ENCODE measurements at places on chromosomes 16 and 17.

DNA sequence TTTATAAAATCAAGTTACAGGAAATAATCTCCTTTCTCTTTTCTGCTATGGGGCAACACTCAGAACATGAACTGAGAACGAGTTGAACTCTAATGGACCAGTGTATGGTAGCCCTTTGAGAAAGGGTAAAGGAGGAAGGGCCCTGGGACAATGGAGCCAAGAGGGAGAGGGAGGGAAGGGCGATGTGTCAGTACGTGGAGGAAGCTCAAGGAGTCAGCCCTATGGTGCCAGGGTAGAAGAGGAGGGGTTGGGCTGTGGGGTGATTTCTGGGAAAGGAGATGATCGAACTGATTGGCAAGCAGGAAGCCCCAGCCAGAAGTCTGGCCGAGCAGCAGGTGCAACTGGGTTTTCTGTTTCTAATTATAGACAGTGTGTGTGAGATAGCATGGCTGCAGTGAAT, 4.3 kb upstream of the WIPI1 start:
- DNase-seq = no peak

GRCh38 chr17:37430051-37430627, 23.5 kb downstream of the TADA2A start:
- DNase-seq = no peak

DNA sequence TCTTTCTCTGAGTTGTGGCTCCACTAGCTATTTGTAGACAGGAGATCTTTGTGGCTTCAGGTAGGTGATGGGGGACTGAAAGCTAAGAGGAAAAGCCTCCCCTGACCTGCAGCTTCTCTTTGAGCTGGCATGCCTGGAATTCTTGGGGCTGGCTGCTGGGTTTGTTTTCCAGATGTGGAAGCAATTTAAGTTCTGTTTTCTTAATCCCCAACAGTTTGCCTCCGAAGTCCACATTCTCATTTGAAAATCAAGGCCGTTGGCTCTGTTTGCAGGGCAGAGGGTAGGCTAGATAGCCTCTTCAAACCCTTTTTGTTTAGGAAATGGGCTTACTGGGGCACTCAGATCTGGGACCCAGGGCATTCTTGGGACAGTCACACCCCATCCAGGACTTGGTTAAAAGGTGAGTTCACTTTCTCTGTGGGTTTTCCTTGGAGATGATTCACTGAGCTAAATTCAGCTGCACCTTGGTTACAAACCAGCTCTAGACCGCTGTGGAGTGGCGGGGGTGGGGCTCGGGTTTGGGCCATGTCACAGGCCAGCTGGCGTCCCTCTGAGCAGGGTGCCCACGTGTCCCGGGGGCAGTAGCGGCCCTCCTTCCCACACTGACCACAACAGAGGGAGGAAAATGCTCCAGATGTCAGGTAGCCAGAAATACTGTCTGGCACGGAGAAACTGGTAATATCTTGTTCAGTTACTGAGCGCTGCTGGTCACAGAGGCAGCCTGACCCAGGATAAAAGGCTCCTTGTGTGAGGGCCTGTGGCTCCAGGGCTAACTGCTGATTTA, 108.5 kb downstream of the RAB11FIP4 start:
- peak; percentile 74 for DNase-seq

GRCh38 chr17:15454346-15454745, 13.1 kb downstream of the CDRT4 start:
- no peak for DNase-seq

DNA sequence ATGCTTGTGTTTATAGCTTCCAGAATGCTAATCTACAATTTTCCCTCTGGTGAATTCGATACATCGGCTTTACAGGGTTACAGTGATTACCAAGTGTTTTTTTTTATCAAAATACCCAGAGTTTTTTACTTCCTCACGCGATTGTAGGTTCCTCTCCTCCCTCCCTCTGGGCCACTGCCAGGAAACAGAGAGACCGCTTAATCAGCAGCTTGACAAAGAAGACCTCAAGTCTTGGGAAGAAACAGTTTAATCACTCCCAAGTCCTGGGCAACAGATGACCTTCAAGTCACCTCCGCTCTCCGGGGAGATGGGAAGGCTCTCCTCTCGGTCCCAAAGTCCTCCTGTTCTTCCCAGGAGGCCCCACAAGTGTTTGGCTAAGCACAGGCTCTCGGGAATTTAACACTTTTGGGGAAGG, 23.5 kb downstream of the SMTNL2 start:
- DNase-seq = peak; percentile 34

DNA sequence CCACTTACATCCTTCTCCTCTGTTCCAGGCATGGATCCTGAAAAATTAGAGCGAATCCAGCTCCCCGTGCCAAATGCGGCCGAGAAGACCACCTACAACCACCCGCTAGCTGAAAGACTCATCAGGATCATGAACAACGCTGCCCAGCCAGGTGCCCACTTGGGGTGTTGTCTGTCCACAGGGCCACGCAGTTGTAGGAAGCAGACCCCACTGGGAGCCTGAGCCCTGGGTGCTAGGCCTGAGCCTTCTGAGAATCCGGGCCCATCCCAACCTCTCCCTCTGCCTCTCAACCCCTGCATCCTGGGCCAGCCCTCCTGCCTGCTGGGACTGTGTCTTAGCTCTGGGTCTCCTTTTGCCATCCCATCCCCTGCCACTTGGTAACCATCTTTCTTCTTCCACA, 95.4 kb downstream of the CLEC16A start:
- DNase-seq = no peak

DNA sequence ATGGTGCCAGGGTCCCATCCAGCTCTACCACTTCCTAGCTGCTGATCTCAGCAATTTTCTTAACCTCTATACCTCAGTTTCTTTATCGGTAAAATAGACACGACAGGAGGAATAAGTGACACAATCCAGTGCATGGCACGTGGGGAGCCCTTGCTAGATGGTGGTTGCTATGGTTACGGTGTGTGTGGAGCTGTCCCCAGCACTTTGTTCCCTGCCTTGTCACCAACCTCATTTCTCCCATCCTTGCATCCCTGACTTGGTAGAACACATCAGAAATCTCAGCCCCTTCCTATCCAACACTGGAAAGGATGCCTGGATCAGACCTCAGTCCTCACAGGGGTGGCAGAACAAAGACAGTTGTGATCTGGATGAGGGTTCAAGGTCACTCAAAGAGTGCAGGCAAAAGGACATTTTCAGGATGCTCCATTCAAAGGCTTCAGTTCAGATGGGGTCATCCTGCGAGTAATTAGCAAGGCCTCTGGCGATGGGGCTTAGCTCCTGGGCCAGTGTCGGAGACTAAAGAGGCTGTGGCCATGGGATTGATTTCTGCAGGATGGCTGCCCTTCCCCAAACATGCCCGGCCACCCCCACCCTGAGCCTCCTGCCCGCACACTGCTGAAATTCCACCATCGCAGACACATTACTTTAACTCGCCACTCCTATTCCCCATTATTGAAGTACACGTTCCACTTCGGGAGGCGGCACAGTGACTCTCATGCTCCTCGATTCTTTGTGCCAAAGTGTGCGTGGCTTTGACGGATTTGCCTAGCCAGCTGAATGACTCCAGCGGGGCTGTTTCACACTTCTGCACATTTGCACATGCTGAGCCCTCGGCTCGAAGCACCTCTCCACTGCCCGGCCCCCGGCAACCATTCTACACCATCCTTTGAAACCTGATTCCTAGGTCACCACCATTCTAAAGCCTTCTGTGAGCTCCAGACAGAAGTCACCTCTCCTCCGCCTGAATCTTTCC, 40.3 kb downstream of the WNT3 start:
- DNase-seq = no peak

GRCh38 chr16:49128740-49129139, 152.9 kb downstream of the CBLN1 start:
- no peak for DNase-seq

GRCh38 chr16:53266156-53266555, 168.1 kb upstream of the RBL2 start:
- no peak for DNase-seq

DNA sequence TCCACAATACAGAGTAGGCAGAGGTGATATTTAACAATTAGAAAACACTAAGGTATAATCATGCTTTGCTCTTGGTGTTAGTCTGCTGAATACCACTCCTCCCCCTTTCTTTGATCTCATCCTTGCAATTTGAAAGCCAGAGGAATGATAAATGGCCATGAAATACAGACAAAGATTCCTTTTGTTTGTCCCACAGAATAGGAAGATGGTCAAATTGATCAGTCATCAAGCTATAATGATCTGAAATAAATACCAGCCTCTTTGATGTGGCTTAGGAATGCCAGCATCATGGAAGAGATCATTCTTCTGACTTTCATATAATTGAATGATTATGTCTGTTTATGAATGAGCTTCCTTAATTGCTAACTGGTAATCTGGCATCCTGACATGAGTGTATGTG, 1541.7 kb upstream of the CDH8 start:
- no peak for DNase-seq

- peak; percentile 56 for DNase-seq
Measured at GRCh38 chr16:3099732-3100499, 822 bp upstream of the ZSCAN10 start.

GRCh38 chr17:39623356-39623950, 3.3 kb upstream of the PPP1R1B start:
- peak; percentile 45 for DNase-seq

DNA sequence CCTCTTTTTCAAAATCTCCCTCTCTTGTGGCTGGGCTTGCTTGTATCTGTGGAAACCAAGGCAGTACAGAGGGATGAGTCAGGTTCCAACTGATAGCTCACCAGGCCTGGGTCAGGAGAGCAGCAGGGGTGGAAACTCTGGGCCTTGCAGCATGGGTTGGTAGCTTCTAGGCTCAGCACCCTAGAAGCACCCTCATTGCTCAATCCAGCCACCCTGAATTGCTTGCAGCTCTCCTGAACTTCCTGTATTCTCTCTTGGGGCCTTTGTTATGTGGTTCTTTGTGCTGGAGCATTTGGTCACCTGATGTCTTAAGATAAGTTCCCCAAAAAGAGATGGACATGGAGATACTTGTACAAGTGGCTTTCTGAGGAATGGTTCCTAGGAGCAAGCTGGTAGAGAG, 169.4 kb downstream of the IRX5 start:
- DNase-seq = no peak

DNA sequence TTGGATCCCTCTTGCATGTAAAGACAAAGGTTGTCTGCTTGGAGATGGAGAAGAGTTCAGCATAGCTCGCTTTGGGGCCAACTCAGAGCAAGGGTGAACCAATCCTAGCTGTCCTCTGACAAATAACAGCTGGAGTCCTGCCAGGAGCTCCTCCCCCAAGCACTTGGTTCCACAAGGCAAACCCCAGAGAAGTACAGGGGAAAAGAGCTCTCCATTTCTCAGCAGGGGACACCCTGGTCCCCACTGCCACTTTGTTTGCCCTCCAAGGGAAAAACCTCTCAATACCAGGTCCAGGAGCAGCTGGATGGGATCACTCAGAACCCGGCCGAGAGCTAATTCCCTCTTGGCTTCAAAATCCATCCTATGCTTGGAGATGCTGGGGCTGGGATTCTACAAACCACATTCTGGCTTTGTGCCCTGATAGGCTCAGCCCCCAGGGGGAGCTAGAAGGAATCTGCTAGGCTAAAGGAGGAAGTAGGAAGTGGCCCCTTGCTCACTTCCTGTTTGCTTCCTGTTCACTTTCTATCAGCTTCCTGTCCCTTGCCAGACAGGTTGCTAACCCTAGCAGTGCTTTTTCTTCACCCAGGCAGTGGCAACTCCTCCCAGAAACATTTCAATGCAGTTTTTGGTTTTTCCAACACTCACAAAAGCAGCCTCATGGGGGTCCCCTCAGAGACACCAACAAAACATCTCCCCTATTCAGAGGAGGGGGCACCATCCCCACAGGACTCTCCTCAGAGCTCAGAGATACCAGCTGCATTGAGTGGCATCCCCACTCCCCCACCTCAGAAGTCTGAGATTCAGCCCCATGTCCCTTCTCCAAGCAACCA, 30.7 kb downstream of the CDRT4 start:
- DNase-seq = peak; percentile 35

- DNase-seq = no peak
Measured at GRCh38 chr17:41098481-41098880, 539 bp upstream of the KRTAP4-8 start.

DNA sequence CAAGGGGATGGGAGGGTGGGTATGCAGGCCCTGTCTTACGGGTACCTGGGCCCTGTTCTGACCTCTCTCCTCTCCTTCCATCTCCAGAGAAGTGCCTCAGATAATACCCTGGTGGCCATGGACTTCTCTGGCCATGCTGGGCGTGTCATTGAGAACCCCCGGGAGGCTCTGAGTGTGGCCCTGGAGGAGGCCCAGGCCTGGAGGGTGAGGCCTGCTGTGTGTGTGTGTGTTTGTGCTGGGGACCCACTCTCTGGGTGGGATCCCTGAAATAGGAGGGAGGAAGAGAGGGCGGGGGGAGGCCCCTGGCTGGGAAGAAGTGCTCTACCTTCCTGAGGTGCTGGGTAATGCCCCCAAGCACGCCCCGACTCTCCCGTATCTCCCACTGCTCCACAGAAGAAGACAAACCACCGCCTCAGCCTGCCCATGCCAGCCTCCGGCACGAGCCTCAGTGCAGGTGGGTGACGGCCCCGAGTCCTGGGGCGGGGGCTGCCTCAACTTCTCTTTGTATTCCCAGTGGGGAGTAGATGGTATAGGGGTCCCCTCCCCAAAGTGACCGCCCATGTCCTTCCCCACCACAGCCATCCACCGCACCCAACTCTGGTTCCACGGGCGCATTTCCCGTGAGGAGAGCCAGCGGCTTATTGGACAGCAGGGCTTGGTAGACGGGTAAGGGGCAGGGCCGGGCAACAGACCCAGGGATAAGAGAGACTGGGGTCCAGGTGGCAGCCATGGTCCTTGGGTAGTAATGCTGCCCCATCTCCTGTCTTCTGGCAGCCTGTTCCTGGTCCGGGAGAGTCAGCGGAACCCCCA, 7.8 kb downstream of the GRB7 start:
- DNase-seq = no peak

DNA sequence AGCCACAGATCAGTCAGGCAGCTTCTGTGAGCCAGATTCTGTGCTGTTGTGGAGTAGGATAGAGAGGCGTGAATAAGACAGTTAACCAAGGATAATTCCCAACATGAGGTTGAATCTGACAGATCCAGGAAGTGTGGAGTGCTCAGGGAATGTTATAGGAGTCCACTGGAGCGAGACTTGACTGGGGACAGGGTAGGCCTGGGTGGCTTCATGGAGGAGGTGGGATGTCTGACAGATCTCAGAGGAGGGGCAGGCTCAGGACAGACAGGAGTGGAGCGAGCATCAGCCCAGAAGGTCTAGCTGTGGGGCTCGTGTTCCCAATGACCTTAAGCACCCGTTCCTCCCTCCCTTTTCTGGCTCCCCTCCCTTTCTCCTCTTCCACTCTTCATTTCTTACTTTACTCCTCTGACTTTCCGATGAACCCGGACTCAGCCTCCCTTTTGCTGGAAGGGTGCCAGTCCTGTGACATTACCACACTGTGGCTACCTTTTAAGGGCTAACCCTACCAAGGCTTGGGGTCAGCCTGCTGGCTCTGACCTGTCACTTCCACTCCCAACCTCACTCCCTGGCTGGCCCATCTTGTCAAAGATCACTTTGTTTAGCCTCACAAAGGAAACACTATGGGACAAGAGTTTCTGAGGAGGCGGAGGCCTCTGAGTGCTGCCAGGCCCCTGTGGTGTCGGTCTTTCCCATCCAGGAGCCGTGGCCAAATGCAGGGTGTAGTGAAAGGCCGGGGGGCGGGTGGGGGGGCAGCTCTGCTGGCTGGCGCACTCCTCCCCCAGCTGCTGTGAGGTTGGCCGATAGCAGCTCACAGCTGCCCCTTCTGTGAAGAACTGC, 28.5 kb upstream of the EFCAB13 start:
- no peak for DNase-seq

GRCh38 chr17:75652341-75652740, 14.6 kb downstream of the RECQL5 start:
- no peak for DNase-seq
